Cerebellum (tissue), 4 donors: ENCODE measurements at places on chromosomes 4 and X. TPM values are rescaled to one million over a fixed set of nuclear protein-coding genes. Genes with fewer than 3 reads are reported as not detected.

TMPRSS11A gene
- total RNA-seq: not detected

SAGE1 gene
- total RNA-seq: not detected

MAGEA4 gene
- total RNA-seq: not detected

RASGEF1B gene
- 40.9 TPM for total RNA-seq

KLB gene
- 0.27 TPM for total RNA-seq

MAGEC3 gene
- total RNA-seq: 0.54 TPM

CCNG2 gene
- total RNA-seq: 75.6 TPM

KLHL4 gene
- total RNA-seq: 13.8 TPM

MAOB gene
- 1.7 TPM for total RNA-seq

SULT1B1 gene
- total RNA-seq: 0.64 TPM
